ENCODE measurements at places on chromosomes 3 and 15.

GRCh38 chr15:73737535-73737934 is 15.6 kb downstream of the INSYN1 start:
- no peak for DNase-seq

DNA sequence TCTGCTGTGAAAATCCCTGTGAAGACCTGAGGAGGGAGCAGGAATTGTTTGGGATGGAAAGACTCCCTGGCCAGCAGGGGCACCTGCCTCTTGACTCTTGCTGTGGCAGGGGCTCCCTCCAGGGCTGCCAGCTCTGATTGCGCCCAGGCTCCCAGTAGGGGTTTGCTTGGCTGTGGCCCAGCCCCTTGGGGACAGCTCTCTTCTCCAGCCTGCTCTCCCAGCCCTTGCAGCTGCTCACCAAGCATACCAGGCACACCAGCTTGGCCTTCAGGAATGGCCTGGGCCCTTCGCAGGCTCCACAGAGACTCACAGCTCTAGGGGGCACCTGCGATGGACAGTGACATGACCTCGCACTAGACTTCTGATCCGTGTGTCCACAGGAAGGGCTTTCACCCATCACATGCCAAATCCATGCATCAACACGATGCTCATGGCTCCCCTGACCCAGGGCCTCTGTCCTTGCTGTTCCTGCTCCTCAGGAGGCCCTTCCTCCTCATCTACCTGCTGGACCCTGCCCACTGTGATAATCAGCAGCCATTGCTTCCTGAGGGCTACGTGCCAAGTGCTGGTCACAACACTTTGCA is 61.8 kb downstream of the SCN5A start:
- DNase-seq: no peak

DNA sequence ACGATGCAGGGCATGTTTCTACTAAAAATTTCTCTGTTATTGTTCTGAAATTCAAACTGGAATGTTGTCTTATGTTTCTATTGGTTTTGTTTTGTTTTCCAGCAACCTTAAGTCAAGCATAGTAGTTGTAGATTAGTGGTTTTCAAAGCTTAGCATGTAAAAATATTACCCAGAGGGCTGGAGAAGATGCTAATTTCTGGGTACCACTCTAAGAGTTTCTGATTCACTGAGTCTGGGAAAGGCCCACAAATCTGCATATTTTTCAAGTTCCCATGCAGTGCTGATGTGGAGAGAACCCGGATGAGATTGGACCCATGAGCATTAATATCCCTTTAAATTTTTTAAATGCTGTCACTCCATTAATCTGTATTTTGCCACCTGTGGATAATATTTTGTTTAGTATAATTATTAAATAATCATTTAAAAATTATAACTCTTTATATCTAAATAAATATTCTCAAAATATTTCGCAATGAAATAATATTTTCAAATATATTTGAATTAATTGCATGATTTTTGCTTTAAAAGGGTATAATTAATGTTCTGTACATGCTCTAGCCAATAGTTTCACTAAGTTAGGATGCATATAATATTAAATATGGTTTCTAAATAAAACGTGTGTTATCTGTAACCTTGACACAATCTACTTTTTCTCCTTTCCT is 1274.7 kb upstream of the CADM2 start:
- no peak for DNase-seq

DNA sequence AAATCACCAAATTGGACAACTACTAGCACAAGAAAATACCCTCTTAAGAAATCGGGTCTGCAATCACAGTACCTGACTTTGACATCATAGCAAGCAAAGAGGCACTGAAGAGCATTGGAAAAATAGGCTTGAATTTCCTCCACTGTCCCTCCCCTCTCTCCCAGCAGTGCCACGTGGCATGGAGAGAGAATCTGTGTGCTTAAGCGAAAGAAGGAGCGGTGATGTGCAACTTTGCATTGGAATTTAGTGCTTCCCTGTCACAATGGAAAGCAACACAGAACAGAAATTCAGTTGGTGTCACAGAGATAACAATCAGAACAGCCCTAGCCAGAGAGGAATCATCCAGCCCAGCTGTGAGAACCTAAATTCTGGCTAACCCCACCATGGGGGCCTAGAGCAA is 207.5 kb upstream of the SLITRK3 start:
- no peak for DNase-seq

- DNase-seq: no peak
Observed at GRCh38 chr15:31280831-31281216, 45.8 kb upstream of the KLF13 start.

- peak; percentile 10 for DNase-seq
Observed at GRCh38 chr15:55108858-55109518, 87.8 kb downstream of the RSL24D1 start.

- DNase-seq: no peak
Observed at GRCh38 chr3:50221411-50222168, 14.4 kb upstream of the GNAI2 start.

DNA sequence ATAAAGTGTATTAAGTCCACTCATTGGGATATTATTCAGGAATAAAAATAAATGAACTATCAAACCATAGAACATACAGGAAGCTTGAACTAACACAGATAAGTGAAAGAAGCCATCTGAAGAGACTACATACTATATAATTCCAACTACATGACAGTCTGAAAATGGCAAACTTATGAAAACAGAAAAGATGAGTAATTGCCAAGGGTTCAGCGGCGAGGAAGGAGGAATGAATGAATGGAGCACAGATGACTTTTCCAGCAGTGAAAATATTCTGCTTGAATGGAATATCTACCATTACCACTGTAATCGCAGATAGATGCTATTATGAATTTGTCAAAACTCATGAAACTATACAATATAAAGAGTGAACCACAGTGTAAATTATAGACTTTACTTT is 79.7 kb downstream of the PEAK1 start:
- no peak for DNase-seq
